ENCODE measurements at places on chromosomes 3 and 15. TPM values are rescaled to one million over a fixed set of nuclear protein-coding genes. Genes with fewer than 3 reads are reported as not detected.

The CMTM7 gene
- total RNA-seq: 49.7 TPM

The SEC22A gene
- total RNA-seq: 35.7 TPM

The WDR93 gene
- total RNA-seq: not detected

The SLC6A1 gene
- total RNA-seq: not detected

The STAC gene
- 4.9 TPM for total RNA-seq

The KCNAB1 gene
- total RNA-seq: not detected

The RAB11A gene
- 344 TPM for total RNA-seq

The KLHL40 gene
- not detected for total RNA-seq

The HRH1 gene
- total RNA-seq: 9.4 TPM

The FMN1 gene
- 0.23 TPM for total RNA-seq

The PARP16 gene
- 4.0 TPM for total RNA-seq

The CCDC54 gene
- not detected for total RNA-seq

The SLC22A13 gene
- not detected for total RNA-seq

The CCDC12 gene
- total RNA-seq: 29.4 TPM

The CLDN16 gene
- total RNA-seq: not detected

The SQOR gene
- 159 TPM for total RNA-seq

The GNAT1 gene
- total RNA-seq: not detected

The PIERCE2 gene
- total RNA-seq: 1.1 TPM

The GOLGA6L10 gene
- 0.23 TPM for total RNA-seq

The ONECUT1 gene
- not detected for total RNA-seq

The CEP70 gene
- total RNA-seq: 10.9 TPM

The DNASE1L3 gene
- total RNA-seq: not detected

The GPR171 gene
- not detected for total RNA-seq

The PLIN1 gene
- total RNA-seq: 0.08 TPM

The ACKR2 gene
- not detected for total RNA-seq

The HTD2 gene
- total RNA-seq: 3.2 TPM

The RHCG gene
- 22.8 TPM for total RNA-seq

The CPEB1 gene
- 0.04 TPM for total RNA-seq

The SLC2A2 gene
- total RNA-seq: not detected

The MESP2 gene
- 1.7 TPM for total RNA-seq

The GRAMD2A gene
- total RNA-seq: 7.5 TPM

The GNB4 gene
- total RNA-seq: 23.7 TPM

The KLF15 gene
- not detected for total RNA-seq

The ABI3BP gene
- 2.7 TPM for total RNA-seq

The SCN11A gene
- not detected for total RNA-seq

The ST8SIA2 gene
- not detected for total RNA-seq

The CASR gene
- total RNA-seq: not detected

The CIDEC gene
- not detected for total RNA-seq

The GABRB3 gene
- total RNA-seq: 1.8 TPM

The MCTP2 gene
- 12.4 TPM for total RNA-seq

The GRM2 gene
- 0.08 TPM for total RNA-seq

The TMEM108 gene
- total RNA-seq: not detected

The PDZRN3 gene
- 4.2 TPM for total RNA-seq

The FGF12 gene
- 0.31 TPM for total RNA-seq

The RASL12 gene
- not detected for total RNA-seq

The STXBP5L gene
- total RNA-seq: not detected

The SCAANT1 gene
- not detected for total RNA-seq

The C3orf22 gene
- total RNA-seq: not detected

The ILDR1 gene
- total RNA-seq: 0.55 TPM

The CHMP2B gene
- total RNA-seq: 36.3 TPM

The SI gene
- total RNA-seq: not detected

The HYKK gene
- total RNA-seq: 4.1 TPM

The SSUH2 gene
- total RNA-seq: not detected

The PLA2G4E gene
- 0.27 TPM for total RNA-seq

The TMEM207 gene
- total RNA-seq: not detected

The LEO1 gene
- 20.3 TPM for total RNA-seq

The FBXO40 gene
- not detected for total RNA-seq

The CAMKV gene
- not detected for total RNA-seq

The PIGZ gene
- total RNA-seq: 1.1 TPM
